Colonic mucosa (tissue), 4 donors: ENCODE measurements at places on chromosomes 2 and 18. TPM values are rescaled to one million over a fixed set of nuclear protein-coding genes. Genes with fewer than 3 reads are reported as not detected.

DNA sequence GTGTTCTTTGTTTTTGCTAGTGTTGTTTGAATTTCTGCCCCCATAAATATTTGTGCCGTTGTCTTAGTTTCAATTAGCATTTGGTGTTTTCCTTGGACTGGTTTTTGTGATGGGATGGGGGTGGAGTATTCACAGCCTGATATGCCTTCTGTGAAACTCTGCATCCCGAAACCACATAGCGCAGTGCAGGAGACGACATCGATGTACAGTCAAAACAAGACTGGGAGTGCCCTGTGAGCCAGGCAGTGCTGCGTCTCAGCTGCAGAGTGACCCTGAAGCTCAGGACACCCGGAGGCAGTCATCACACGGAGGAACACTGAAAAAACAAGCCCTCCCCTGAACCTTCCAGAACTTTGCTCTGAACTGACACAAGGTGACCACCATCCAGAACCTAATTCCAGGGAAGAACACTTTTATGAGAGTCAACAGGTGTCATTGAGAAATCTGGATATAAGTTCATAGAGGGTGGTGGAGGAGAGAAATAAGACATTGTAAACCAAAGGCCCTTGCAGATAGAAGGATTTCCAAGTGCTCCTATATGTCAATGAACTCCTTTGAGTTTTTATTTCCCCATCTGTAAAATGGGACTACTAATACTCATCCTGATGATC, 61.2 kb upstream of the CABLES1 start:
- H3K4me1 ChIP-seq: no peaks in the 10 kb centered on the region
- no peak overlapping the region for H3K27ac ChIP-seq
- H3K4me3 ChIP-seq: no peak overlapping the region
- H3K36me3 ChIP-seq: no peaks in the 10 kb centered on the region
- H3K27me3 ChIP-seq: no peaks in the 10 kb centered on the region

- DNase-seq: no peak
- H3K27ac ChIP-seq: no peak overlapping the region
- no peak overlapping the region for H3K4me3 ChIP-seq
- H3K36me3 ChIP-seq: no peaks in the 10 kb centered on the region
Measured at GRCh38 chr2:183088061-183088460, 9.5 kb downstream of the DUSP19 start.

DNA sequence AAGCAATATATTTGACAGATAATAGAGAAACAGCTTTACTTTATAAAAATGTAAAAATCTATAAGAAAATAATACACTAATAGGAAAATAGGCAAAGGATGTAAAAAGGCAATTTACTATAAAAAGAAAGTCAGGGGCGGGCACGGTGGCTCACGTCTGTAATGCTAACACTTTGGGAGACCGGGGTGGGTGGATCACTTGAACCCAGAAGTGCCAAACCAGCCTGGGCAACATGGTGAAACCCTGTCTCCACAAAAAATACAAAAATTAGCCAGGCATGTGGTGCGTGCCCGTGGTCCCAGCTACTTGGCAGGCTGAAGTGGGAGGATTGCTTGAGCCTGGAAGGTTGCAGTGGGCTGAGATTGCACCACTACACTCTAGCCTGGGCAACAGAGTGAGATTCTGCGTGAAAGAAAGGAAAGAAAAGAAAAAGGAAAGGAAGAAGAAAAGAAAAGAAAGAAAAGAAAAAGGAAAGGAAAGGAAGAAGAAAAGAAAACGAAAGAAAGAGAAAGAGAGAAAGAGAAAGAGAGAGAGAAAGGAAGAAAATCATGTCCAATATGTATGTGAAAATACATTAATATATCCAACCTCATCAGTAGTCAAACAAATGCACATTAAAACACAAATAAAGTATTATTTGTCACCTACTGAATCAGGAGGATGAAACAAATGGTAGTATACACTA, 65.1 kb downstream of the ADD2 start:
- no peak overlapping the region for H3K27ac ChIP-seq
- no peaks in the 10 kb centered on the region for H3K27me3 ChIP-seq
- no peaks in the 10 kb centered on the region for H3K4me1 ChIP-seq
- DNase-seq: no peak
- H3K4me3 ChIP-seq: no peak overlapping the region

DNA sequence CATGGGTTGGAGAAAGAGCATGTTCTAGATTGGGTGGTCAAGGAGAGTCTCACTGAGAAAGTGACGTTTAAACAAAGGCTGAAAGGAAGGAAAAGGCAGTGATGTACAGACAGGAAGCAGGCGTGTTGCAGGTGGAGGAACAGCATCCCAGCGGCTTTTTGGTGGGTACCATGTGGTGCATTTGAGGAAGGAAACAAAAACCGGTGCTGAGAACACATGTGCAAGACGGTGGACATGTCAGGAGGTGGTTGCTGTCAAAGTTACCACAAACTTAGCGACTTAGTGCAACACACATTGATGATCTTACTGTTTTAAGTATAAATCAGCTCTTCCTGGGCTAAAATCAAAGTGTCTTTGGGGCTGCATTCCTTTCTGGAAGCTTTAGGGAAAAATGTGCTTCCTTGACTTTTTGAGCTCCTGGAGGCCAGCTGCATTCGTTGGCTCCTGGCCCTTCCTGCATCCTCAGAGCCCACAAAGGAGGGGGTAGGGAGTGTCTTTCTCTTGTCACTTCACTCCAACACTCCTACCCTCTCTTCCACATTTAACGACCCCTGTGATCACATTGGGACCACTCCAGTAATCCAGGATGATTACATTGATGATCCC, 380.6 kb downstream of the FBXO15 start:
- no peak overlapping the region for H3K4me3 ChIP-seq
- no peaks in the 10 kb centered on the region for H3K27me3 ChIP-seq
- H3K4me1 ChIP-seq: no peaks in the 10 kb centered on the region
- no peak overlapping the region for H3K27ac ChIP-seq
- H3K36me3 ChIP-seq: no peaks in the 10 kb centered on the region
- no peak for DNase-seq

- DNase-seq: no peak
- H3K27ac ChIP-seq: no peak overlapping the region
- no peak overlapping the region for H3K4me3 ChIP-seq
- no peaks in the 10 kb centered on the region for H3K27me3 ChIP-seq
- no peaks in the 10 kb centered on the region for H3K4me1 ChIP-seq
Measured at GRCh38 chr18:31983976-31984375, 34.6 kb upstream of the RNF125 start.

DNA sequence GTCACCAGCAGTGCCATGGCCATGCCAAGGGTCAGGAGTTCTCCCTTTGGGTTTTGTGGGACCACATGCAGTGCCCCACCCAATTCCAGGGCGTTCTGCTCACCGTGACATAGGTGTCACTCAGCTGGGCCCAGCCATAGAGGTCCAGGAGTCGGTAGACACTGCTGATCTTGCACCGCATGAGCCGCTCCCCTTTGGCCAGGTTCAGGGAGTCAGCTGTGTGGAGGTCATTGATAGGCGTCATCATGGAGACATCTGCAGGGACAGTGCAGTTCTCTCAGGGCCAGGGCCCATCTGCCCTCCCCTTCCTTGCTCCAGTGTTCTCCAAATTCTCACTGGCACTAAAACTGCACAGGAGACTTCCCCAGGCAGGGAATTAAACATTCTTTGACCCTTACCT, 71.9 kb downstream of the ADD2 start:
- no peaks in the 10 kb centered on the region for H3K4me1 ChIP-seq
- no peaks in the 10 kb centered on the region for H3K27me3 ChIP-seq
- H3K4me3 ChIP-seq: no peak overlapping the region
- no peak for DNase-seq

- no peak overlapping the region for H3K4me3 ChIP-seq
- H3K36me3 ChIP-seq: no peaks in the 10 kb centered on the region
- H3K4me1 ChIP-seq: peaks cover 7% of the 10 kb centered on the region
- H3K27me3 ChIP-seq: no peaks in the 10 kb centered on the region
Measured at GRCh38 chr2:230861552-230862255, 3.0 kb upstream of the ITM2C start.

DNA sequence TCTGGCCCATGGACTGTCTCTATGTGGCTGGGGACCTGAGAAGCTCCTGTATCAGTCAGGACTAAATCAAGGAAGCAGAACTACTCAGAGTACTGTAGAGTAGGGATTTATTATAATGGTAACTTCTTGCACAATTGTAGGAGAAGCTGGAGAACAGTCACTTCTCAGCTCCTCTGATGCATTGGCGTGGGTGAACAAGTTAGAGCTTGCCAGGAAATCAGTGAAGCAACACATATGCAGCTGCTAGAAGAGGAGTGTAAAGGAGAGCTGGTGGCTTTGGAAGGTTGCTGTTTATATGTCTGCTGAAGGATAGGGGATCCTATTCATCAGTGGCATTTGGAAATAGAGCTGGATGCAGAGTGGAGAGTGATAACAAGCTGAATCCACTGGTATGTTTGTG, 215.5 kb upstream of the CWC22 start:
- H3K27ac ChIP-seq: no peak overlapping the region
- H3K4me3 ChIP-seq: no peak overlapping the region
- no peaks in the 10 kb centered on the region for H3K36me3 ChIP-seq

DNA sequence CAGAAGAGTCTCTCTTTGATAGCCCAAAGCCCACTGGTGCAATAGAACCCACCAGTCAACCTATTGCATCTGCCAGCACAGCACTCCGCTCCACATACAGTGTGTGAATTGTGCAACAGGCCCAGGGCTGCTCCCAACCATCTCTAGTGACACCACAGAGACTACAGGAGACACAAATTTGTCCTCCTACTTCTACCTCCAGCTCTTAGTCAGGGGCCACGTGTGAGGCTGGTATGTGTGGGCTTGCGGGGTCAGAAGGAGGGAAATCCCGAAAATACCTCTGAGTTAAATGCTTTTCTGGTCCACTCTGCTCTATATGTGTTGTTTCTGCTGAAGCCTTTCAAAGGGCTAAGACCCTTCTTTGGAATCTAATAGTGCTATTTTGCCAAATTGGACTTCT, 18.0 kb downstream of the DGUOK start:
- H3K4me1 ChIP-seq: no peaks in the 10 kb centered on the region
- no peak overlapping the region for H3K4me3 ChIP-seq
- no peaks in the 10 kb centered on the region for H3K27me3 ChIP-seq
- no peak overlapping the region for H3K27ac ChIP-seq
- DNase-seq: no peak
- H3K36me3 ChIP-seq: peaks cover 10% of the 10 kb centered on the region

GRCh38 chr2:120669121-120669952, 66.3 kb upstream of the GLI2 start:
- H3K27me3 ChIP-seq: no peaks in the 10 kb centered on the region
- no peaks in the 10 kb centered on the region for H3K36me3 ChIP-seq
- H3K27ac ChIP-seq: no peak overlapping the region
- no peak for DNase-seq
- H3K4me1 ChIP-seq: no peaks in the 10 kb centered on the region
- no peak overlapping the region for H3K4me3 ChIP-seq

The PLGLB2 gene
- total RNA-seq: 0.98 TPM

DNA sequence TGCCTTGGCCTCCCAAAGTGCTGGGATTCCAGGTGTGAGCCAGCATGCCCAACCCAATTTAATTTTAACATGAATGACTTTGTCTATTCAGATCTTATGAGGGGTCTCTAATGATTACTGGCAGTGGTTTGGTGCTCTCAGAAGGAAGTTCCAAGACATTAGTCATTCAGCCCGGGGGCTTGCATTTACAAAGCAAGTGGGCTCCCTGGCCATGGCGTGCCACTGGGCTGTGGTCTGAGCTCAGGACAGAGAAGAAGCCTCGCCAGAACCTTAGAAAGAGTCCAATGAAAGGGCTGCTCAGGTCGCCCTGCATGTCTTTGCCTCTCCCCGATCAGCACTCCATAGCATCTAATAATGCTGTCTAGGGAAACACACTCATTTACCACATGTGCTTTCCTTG, 182.6 kb upstream of the CHAC2 start:
- no peaks in the 10 kb centered on the region for H3K27me3 ChIP-seq
- DNase-seq: no peak
- H3K4me3 ChIP-seq: no peak overlapping the region
- H3K36me3 ChIP-seq: no peaks in the 10 kb centered on the region
- H3K27ac ChIP-seq: no peak overlapping the region
